ENCODE measurements at places on chromosomes 1 and 21.
A peak's percentile ranks its signal among the peaks of the same experiment; 100 is the strongest.

DNA sequence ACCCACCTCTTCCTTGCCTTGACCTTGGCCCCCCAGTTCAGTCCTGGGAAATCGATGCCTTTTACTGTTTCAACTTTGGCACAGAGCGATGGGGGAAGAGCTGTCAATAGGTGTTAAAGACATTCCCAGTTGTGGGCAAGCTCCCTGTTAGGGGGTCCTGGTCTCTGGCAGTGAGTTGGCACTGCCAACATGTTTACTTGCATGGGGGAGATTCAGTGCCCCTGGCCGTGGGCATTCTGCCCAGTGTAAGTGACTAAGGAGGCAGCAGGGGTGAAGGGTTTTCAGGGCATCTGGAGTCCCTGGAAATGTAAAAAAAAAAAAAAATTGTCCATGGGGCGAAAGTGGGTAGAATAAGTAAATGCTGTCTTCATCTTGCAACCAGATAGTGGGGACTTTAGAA lies 407.0 kb downstream of the PTPRU start:
- DNase-seq = no peak

DNA sequence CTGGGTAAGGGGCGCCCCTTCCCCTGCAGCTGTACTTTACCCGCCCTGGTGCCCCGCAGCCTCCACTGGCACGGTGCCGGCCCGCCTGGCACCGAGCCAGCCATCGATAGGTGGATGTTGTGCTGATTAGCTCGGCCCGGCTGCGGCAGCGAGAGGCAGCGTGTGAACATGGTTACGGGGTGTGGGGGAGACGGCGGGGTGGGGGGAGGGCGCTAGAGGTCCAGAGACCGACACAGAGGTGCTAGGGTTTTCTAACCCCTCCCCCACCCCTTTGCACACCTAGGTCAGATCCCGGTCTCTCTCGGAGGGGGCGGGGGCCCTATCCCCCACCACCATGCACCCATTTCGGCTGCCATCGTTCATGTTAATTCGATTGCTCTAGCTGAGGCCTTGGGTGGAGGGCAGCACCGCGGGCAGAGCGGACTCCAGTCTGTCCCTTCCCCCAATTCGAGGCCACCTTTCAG lies 6.7 kb downstream of the EFNA4 start:
- DNase-seq = no peak

DNA sequence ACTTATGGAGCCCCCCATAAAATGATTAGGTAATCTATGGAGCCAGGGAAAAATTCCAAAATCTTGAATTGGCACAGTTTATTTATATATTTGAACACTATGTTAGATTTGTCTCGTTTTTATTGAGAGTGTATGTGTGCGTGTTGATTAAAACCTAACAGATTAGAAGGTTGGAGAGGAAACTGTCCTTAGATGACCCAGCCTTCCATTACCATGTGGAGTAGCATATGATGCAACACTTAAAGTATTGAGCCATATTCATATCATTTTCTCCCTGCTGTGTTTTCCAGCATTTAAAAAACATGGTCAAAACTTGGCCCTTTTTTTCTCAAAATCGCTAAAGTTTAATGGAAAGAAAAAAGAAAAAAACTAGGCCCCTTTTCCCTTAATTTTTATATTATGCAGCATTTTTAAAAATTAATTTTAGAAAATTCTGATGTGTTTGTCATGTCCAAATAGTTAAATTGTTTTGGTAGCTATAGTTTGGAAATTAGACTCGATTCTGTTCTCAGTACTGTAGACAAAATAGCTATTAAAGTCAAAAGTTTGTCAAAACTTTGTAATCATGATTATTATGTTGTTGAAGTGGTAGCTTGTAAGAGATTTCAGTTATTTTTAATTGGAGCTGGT lies 2.3 kb downstream of the LRRC8D start:
- DNase-seq = no peak

- DNase-seq = no peak
Observed at GRCh38 chr1:162919034-162919433, 58.1 kb upstream of the CCDC190 start.

DNA sequence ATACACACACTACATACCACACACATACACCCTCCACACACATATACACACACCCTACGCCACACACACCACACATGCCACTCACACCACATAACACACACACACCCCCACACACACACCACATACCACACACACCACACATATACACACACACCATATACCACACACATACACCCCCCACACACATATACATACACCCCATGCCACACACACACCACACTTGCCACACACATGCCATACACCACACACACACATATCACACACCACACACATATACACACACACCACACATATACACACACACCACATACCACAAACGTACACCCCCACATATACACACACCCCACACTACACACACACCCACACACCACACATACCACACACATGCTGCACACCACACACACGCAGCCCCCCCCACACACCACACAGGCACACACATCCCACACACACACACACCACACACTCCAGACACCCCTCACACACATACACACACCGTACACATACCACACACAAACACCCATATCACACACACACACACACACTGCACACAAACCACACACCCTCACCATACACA lies 76.7 kb upstream of the TMPRSS2 start:
- no peak for DNase-seq

GRCh38 chr1:204400882-204401510 lies 10.6 kb downstream of the PPP1R15B start:
- DNase-seq = no peak

DNA sequence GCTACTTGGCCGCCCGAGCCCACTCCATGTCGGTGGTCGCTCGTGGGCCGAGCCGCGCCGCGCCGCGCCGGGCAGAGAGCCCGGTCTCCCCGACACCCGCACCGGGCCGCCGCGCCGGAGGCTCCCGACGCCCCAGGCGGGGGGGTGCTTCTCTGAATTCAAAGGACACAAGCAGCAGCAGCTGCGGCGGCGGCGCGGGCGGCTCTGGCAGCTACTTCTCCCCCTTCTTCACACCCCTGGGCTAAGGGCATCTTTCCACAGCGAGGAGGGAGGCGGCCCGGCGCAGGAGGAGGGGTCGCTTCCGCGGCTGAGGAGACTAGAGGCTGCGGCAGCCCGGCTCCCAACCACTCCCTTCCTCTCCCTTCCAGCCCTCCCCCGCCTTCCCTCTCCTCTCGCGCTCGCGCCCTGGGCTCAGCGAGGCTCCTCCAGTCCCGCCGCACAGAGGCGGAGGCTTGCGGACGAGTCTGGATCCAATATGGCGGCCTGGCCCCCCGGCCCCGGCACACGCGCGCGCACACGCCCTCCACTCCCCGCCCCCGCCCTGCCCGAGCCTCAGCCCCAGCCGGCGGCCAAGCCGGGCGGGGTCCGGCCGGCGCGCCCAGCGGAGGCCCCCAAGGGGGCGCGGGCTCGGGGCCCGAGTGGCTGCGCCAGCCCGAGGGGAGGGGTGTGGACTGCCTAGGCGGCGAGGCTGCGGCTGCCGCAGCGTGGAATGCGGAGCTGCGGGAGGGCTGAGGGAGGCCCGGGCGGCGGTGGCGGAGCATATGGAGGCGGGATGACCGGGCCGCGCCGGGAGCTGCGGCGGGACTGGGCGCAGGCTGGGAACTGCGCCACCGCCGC lies at the start of gene CDC42BPA:
Gene CDC42BPA, minus strand, starts transcription at position 477 of the 837 bp plus-strand sequence. CDS start 1,310 bp downstream, outside the sequence.
- peak; percentile 18 for DNase-seq

- DNase-seq = no peak
Observed at GRCh38 chr1:160366731-160367515, at the start of gene NHLH1. Gene NHLH1 (plus strand): TSS chr1:160367071. CDS start chr1:160370732, 3,661 bp downstream.

- no peak for DNase-seq
Observed at GRCh38 chr1:206674236-206674635, 10.5 kb upstream of the MAPKAPK2 start.

DNA sequence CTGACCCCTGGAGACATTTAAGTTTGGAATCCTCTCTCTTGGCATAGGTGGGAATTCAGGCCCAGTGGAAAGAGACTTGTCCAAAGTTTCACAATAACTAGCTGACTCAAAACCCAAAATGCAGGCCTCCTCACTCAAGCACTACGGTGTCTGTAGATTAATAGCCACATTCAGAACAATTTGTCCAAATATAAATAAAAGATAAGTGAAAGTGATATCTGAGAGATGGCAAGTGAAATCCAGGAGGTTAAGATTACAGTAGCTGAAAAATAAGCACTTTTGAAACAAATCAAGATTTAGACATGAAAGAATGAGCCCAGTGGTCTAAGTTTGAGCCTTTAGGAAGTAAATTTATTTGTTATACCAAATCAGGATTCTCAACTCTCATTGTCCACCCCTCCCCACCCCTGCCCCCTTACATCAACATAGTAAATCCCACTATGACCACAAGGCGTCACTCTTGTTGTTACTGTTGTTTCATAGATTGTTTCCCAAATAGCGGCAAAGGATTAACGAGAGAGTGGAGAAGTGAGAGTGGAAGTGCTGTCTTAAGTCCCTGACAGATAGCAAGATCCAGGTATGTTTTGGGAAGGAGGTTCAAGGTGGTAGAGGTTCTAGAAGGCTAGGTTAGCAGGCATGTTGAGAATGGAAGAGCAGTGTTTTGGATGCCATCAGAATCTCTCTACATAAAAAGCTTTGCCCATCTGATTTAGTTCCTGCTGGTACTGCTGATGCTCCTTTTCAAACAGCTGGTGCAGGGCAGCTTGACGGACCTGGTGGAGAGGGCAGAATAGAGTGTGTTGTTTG lies 7.1 kb upstream of the TPM3 start:
- DNase-seq = peak; percentile 75

DNA sequence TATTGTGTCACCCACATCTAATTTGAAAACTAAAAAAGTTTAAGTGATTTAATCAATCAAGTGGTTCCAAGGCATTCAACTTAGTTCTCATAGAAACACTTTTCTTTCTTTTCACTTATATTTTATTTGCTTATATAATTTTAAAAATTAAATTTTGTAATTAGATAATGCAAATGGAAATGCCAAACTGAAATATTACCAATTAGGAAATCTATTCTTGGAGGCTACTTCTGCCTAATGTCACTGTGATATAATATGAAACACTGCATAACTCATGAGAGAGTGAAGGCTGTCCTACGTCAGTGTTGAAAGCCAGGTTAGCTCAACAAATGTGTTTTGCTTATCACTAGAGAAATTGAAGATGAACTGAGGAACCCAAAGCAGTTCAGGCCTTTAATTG lies 18.3 kb upstream of the SHCBP1L start:
- no peak for DNase-seq

DNA sequence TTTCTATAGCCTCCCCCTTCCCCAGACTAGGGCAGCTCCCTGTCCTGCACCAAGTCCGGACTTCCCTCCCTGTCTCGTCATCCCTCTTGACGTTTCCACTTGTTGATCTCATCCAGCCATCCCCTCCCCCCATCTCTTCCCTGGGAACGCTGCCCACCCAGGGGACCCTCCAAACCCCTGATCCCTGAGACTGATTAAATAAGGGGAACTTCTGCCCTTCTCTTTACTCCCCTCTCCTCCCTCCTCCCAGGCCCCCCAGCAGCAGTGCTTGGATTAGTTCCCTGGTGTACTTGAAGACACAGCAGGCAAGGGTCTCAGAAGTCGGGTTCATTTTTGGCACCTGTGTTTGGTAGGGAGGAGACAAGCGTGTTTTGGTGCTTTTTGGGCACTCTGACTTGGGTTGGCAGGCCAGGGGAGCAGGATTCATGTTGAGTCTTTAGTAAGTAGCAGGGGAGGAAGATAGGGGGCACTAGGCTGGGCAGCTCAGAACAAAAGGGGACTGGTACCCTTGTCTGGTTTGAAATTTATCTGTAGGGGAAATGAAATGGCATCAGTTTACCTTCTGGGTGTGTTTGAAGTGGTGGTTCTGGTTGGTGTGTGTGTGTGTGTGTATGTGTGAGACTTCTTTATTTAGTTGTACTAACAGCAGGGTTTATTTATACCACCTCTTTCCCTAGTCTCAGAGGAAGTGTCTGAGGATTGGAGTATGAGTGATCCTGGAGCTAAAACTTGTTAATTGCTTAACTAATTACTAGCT lies 11.1 kb downstream of the VANGL2 start:
- no peak for DNase-seq

- peak; percentile 6 for DNase-seq
Observed at GRCh38 chr1:162878000-162878596, 17.1 kb upstream of the CCDC190 start.

- DNase-seq = no peak
Observed at GRCh38 chr1:156214024-156214748, 1.4 kb downstream of the PMF1 start.

- no peak for DNase-seq
Observed at GRCh38 chr21:44317241-44317782, 17.5 kb downstream of the PFKL start.

GRCh38 chr1:173432331-173432730 lies 44.8 kb upstream of the PRDX6 start:
- no peak for DNase-seq

DNA sequence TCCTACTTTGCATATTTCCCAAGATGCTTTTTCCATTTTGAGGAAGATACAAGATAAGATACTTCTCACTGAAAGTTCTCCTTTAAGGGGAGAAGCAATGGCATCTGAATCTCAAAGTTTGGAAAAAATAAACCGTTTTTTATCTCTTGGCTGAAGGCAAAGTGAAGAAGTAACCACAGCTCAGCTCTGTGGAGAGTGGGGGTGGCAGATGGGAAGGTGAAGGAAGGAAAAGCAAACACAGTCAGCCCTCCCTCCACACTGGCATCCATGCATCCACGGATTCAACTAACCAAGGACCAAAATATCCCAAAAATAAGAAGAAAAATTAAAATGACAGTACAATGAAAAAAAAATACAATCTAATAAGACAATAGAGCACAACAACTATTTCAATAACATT lies 211.1 kb downstream of the RGS7 start:
- no peak for DNase-seq

- DNase-seq = no peak
Observed at GRCh38 chr21:43922949-43923348, 57.9 kb downstream of the AGPAT3 start.
